G401 (cell line): ENCODE measurements at places on chromosomes 1 and 21.

DNA sequence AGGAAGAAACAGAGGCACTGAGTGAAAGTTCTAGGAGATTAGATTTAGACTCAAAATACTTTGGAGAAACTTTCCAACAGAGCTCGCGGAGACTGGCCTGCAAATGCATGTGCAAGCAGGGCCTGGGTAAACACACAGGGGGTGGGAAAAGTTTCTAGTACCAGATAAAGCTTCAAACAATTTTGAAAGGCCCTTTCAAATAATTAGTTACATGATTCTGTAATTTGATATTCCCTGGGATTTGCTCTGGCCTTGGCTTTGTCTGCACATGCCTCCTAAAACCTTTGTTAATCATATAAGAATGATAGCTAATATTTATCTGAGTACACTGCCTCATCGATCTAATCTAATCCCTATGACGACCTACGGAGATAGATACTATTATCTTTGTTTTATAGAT, 31.3 kb downstream of the VTCN1 start:
- DNase-seq = no peak

DNA sequence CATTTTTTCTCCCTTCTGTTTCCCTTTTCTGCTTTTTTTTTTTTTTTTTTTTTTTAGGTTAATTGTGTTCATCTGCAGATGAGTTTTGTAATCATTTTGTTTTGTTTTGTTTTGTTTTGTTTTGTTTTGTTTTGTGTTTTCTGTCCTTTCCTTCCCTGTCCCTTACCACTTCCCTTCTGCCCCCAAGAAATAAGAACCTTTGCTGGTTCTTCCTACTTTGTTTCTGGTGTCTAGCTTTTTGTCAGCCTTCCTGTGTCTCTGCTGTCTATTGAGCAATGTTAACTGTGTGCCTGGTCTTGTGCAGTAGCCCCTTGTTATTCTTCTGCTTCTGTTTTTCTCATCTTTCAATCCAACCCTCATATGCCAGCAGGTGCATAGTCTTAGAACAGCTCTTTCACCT, 46.0 kb downstream of the MPZL1 start:
- no peak for DNase-seq

- DNase-seq = peak; percentile 81
Observed at GRCh38 chr1:209202830-209203532, 380.5 kb upstream of the CAMK1G start.

DNA sequence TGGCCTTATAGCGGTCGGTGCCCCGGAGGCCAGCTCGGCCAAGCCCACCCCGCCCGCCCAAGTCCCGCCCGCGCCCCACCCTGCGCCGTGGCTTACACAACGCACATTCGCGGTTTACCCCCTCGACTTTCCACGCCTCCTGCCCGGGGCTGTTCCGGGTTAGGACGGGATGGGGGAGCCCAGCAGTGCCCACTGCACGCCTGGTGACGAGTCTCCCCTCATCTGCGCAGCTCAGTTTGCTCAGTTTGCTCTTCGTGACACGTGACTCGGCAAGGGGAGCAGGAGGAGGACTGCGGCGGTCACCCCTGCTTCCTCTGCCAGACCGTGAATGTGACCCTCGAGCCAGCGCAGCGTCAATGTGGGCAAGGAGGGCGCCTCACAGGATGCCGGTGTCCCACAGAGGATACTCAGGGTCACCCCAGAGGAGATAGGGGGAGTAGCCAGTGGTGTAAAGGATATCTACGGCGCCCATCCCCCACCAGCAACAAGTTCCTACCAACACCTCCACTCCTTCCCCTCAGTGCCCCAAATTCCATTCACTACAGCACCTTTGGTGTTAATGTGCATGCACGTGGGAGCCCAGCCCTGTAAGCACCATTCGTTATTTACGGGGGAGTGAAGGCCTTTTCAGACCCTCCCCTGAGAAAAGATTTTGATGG, 350 bp upstream of the S100A6 start:
- DNase-seq = peak; percentile 79

GRCh38 chr1:27539901-27540861, 50.2 kb upstream of the WASF2 start:
- DNase-seq = peak; percentile 28

DNA sequence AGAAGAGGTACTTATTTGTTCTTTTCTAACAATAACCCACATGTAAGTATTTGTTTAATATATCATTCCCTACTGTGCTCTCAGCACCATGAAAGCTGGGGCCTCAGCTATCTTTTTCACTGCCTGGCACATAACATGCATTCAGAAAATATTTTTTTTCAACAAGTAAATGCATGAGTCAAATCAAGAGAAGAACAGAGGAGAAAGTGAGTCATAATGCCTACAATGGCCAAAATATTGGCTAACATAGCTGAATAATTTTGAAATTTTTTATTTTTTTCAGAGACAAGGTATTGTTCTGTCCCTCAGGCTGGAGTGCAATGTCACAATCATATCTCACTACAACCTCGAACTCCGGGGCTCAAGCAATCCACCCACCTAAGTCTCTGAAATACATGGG, 252.2 kb upstream of the ADAMTS5 start:
- DNase-seq = no peak

DNA sequence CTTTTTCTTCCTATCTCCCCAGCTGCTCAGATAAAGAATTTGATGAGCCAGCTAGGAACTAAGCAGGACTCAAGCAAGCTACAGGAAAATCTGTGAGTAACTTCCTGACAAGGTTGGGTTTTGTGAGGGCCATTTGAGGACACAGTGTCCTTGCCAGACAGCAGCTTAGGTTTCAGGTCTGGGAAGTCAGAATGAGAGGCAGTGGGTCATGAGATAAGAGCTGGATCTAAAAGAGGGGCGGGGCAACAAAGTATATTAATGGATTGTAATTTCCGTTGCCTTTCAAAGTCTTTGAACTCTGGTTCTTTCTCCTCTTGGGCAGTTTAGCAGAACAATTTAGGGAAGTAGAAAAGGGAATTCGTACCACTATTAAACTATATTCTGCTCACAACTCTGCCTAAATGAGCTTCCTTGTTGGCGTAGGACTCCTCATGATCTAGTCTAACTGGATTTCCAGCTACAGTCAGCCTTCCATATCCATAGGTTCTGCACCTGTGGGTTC, 16.6 kb downstream of the STX12 start:
- DNase-seq = no peak

DNA sequence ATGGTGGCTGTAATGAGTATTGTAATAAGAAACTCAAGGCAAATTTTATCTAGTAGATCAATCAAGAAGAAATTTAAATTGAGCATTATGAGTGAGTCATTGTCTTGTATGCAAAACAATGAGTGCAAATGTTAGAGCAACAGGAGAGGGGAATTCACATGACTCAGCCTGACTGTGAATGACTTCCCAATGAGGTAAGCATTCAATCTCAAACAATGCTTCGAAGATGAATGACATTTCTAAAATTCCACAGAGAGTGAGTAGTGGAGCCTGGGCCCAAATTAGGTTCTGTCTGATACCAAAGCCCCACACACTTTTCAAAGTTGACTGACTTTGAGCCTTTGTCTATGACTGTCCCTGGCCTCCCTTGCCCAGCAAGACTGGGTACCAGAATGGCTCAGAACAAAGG, 738.0 kb downstream of the PTPRU start:
- DNase-seq = no peak

GRCh38 chr1:224679606-224680005, 63.5 kb downstream of the CNIH3 start:
- no peak for DNase-seq

- DNase-seq = no peak
Observed at GRCh38 chr1:232291261-232291660, 338.7 kb downstream of the SIPA1L2 start.

DNA sequence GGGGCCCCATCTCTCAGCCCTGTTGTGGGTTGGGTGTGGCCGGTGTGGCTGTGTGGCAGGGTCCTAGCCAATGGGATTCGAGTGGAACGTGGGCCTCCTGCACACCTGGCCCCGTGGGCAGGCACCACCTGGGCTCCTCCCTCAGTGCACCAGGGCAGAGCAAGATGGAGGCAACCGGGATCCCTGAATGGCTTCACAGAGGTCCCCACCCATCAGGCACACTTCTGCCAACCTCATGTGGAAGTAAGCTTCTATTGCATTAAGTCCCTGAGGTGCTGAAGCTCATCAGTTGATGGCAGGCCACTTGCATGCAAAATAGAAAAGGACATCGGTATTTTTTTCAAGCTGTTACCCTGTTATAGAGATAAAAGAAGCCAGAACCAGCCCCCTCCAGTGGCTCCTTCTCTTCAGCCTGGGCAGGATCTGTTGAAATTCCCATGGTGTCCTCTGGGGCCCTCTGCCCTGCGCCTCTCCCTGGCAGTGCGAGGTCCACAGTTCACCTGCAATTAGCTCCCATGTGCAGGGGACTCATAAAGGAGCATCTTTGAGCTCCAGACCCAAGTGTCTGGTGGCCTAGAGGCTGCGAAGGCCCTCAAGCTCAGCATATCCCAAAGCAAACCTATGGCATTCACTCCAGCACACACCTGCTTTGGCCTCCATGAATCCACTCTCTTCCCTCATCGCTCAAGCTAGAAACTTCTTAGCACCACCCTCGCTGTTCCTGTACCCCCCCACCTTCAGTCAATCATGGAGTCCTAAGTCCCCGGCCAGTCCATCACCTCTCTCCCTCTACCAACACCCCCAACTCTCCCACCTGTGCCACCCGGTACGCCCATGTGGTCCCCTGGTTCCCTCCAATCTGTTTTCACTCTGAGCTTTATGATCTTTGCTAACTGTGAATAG, 2.1 kb upstream of the SLC45A1 start:
- DNase-seq = no peak

- DNase-seq = no peak
Observed at GRCh38 chr1:37570528-37571334, 14.0 kb downstream of the DNALI1 start.

GRCh38 chr1:15288173-15288926, 41.3 kb downstream of the FHAD1 start:
- DNase-seq = no peak

DNA sequence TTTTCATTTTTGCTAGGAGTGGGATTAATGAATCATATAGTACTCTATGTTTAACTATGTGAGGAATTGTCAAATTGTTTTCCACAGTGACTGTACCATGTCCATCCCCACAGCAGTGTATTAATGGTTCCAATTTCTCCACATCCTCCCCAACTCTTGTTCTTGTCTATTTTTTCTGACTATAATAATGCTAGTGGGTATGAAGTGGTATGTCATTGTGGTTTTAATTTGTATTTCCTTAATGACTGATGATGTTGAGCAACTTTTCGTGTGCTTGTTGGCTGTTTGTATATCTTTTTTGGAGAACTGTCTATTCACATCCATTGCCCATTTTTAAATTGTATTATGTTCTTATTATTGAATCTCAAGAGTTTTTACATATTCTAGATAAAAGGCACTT, 10.0 kb upstream of the KPRP start:
- no peak for DNase-seq

- no peak for DNase-seq
Observed at GRCh38 chr21:33302796-33303195, 22.0 kb upstream of the IFNAR1 start.

DNA sequence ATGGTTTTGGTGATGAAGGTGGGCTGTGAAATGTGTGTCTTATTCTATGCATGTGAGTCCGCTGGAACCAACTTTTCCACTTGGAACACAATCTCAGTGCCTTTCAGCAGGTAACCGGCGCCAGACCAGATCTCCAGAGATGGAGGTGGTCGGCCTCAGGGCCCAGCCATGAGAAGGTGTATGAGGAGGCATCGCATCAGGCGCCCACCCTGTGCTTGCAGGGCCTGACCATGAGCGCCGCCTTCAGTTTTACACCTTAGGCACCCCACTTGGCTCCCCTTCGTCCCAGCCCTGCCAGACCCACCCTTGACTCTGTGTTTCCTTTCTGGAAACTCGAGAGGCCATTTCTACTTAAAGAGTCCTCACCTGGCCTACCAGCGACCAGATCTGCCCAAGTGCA, 48.6 kb upstream of the ATF3 start:
- DNase-seq = no peak

DNA sequence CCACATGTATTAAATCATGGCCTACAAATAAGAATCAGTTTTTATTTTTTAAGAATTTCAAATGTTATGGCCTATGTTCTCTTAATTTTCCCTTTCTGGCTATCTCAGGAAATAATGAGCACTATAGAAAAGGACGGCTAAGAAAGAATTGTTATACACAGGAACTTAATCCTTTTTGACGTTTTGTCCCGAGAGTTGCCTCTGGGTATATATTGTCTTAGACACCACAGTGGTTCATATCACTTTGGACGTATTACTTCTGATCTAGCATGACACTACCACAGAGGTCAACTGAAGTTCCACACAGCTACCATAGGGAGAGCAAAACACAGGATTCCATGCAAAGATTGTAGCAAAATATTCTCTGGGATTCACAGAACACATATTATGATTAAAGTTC, 307.6 kb downstream of the VAV3 start:
- DNase-seq = no peak

DNA sequence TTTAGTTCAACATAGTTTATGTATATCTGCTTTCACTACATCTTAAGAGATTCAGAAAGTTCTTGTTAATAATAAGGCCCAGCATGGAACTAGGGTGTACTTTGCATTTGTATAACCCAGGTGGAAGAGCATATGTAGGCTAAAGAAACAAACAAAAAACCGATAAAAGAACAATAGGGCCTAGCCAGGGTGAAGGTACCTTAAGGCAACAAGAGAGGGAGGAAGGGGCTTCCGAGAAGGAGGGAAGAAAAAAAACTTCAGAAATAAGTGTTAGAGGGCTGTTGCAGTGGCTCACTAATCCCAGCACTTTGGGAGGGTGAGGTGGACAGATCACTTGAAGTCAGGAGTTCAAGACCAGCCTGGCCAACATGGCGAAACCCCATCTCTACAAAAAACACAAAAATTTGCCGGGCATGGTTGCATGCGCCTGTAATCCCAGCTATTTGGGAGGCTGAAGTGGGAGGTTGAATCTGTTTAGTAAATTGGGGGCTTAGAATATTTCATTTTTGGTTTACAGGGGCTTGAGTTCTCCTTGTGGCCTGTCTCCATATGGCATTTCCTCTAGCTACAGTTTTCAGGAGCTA, 4.7 kb upstream of the SPATA45 start:
- DNase-seq = no peak

DNA sequence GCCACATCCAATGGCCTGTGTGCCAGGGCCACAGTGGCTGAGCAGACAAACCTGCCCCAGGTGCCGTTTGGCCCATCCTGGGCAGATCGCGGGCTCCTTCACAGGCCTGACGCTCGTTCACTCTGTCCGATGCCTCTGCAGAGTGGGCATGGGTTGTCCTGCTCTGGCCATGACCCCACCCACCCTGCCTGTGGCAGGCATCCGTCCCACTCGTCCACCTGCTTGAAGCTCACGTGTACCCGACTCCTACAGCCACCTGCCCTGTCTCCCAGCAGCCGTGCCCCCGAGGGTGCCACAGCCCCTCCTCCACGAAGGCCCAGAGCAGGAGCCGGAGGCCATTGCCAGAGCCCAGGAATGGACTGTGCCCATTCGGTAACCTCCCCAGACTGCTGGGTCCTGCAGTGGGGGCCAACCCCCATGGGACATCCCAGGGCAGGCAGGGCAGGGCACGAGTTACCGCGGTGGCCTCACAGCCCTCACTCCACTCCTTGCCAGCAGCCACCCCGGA, 41.9 kb downstream of the TRIM11 start:
- no peak for DNase-seq
